ACHN (cell line): ENCODE measurements at places on chromosomes 12 and 14.

- no peak for DNase-seq
Measured at GRCh38 chr12:80293759-80294158, 150.3 kb upstream of the PTPRQ start.

GRCh38 chr12:74171478-74171909 is 366.1 kb upstream of the ATXN7L3B start:
- no peak for DNase-seq

DNA sequence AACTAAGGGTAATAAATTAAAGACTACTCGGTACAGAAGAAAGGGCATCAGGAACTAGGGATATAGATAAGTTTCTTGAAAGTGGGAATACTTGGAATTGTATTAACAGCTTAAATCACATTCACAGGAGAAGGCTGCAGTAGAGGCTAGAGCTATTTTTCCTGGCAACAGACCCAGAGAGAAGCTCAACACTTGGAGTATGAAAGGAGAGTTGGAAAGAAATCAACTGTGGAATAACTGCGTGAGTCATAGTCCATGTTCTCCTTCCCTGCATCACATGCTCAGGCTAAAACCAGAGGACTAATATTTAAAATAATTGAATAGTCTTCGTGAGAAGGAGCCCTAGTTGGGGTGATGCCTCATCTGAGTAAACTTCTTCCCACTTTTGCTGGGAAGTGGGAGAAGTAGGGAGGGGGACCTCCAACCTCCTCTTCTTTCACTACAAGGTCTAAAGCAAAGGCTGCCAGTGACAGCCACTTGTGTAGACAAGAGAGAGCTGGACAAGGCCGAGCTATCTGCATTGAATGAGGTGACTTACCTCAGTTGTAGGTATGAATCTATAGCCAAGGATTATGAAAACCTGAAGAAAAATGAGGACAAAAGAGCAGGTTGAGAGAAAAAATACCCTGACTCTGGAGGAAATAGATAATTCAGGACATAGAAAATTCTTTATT is 32.7 kb downstream of the DYRK2 start:
- DNase-seq: peak; percentile 81

- no peak for DNase-seq
Measured at GRCh38 chr12:45182511-45182910, 33.4 kb upstream of the ANO6 start.
